ENCODE measurements at places on chromosomes 6 and 20.

DNA sequence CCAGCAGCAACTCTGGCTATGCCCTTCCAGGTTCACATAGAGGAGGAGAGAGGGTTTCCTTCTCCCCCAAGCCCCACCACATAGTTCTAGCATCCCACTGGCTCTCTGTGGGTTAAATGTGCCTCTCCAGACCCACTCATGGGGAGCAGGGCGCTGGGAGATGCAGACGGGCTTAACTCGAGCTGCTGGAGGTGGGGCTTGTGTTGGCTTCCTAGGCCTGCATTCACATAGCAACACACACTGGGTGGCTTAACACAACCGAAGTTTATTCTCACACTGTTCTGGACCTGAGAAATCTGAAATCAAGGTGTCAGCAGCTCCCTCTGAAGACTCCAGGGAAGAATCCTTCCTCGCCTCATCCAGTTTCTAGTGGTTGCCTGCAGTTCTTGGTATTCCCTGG is 33.6 kb downstream of the SLC2A10 start:
- no peak for DNase-seq

- DNase-seq = no peak
Measured at GRCh38 chr20:5668529-5668868, 81.7 kb upstream of the SHLD1 start.

GRCh38 chr6:24274441-24275083 is 83.3 kb downstream of the DCDC2 start:
- DNase-seq = no peak

GRCh38 chr6:436308-437036 is 44.9 kb downstream of the IRF4 start:
- DNase-seq = no peak

- DNase-seq = no peak
Measured at GRCh38 chr20:41800040-41800439, 181.9 kb upstream of the CHD6 start.

- DNase-seq = no peak
Measured at GRCh38 chr20:4876731-4877130, 124.6 kb downstream of the SLC23A2 start.

DNA sequence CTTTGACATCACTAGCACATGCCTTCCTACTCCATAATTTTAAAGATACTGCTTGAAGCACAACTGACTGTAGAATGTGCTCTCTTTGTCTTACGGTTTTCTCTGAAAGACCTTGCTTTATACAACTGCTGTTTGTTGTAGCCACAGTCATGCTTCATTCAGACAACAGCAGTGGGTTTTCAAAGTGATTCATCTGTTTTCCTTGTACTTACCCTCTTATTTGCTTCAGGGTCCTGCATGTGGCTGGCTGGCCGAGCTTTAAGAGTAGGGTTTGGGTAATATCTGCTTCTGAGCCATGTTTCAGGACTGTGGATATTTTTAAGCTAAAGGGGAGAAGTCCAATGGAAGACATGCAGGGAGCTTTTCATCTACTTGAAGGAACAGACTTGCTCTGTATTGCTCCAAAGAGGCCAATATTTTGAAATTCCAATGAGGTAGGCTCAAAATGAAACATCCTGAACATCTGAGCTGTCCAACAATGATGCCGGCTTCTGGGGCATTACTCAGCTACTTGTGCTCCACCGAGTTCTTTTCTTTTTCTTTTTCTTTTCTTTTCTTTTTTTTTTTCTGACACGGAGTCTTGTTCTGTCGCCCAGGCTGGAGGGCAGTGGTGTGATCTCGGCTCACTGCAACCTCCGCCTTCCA is 160.2 kb upstream of the SGK1 start:
- DNase-seq = no peak

GRCh38 chr6:137277971-137278637 is 58.9 kb upstream of the IFNGR1 start:
- no peak for DNase-seq

DNA sequence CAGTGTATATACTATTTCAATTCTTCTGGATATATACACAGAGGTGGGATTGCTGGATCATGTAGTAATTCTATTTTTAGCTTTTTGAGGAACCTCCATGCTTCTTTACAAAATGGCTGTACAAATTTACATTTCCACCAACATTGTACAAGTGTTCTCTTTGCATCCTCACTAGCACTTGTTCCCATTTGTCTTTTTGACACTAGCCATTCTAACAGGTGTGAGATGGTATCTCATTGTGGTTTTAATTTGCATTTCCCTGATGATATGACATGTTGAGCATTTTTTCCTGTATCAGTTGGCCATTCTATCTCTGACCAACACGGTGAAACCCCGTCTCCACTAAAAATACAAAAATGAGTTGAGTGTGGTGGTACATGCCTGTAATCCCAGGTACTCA is 68.1 kb upstream of the PMEPA1 start:
- DNase-seq = no peak

DNA sequence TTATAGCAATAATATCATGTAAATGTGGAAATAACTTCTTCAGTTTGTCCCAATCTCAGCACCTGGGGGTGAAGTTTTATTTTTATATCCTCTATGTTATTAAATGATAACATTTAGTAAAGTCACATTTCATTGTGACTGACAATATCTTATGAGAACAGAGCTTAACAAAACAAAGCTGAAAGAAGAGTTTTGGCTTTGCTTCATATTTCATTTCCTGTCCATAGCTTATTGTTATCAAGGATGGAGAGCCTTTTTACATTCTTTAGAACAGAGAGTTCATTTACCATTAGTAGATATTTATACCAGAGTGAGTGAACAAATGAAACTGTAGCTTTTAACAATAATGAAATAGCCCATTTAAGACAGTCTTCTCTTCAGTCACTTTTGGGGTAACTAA is 231.9 kb upstream of the SGK1 start:
- DNase-seq = no peak

DNA sequence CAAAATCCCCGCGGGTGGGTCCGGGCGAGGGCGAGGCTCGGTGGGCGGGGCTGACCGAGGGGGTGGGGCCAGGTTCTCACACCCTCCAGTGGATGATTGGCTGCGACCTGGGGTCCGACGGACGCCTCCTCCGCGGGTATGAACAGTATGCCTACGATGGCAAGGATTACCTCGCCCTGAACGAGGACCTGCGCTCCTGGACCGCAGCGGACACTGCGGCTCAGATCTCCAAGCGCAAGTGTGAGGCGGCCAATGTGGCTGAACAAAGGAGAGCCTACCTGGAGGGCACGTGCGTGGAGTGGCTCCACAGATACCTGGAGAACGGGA is 809 bp downstream of the HLA-G start:
- no peak for DNase-seq

DNA sequence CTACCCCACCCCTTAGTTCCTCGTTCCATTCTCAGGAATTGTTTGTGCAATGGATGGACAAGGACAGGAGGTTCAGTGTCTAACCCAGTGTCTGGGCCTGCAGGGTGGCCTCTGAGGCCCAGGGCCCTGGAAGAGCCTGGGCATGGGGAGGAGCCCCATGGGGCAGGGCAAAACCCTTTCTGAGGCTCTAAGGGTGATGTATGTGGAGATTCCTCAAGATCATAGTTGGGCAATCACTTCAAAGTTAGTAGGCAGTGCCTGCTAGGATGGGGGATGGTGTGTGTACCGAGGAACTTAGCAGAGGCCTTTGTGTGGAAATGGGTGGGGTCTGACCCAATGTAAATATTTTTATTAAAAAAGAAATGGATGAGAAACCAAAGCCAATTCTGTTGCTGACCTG is 6.7 kb upstream of the C2 start:
- no peak for DNase-seq

DNA sequence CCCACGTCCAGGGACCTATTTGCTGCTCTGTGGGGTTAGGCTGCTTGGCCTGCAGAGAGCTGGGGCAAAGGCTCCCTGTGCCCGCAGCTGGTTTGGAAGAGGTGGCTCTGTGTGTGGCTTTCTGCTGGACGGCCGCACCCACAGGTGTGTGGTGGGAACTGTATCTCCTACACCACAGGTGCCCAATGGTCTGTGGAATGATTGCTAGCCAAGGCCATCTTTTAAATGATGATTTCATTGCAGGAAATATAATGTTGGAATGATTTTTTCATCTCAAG is 178.4 kb downstream of the DLL1 start:
- DNase-seq = no peak

GRCh38 chr20:5297280-5298004 is 19.3 kb downstream of the PROKR2 start:
- DNase-seq = no peak

- DNase-seq = no peak
Measured at GRCh38 chr6:44064948-44065272, 62.3 kb downstream of the MRPL14 start.
